ENCODE measurements at places on chromosomes 7 and 10. TPM values are rescaled to one million over a fixed set of nuclear protein-coding genes. Genes with fewer than 3 reads are reported as not detected.

- no peak for DNase-seq
These were observed 137.3 kb downstream of the ELMO1 start for GRCh38 chr7:37311355-37311754.

DNA sequence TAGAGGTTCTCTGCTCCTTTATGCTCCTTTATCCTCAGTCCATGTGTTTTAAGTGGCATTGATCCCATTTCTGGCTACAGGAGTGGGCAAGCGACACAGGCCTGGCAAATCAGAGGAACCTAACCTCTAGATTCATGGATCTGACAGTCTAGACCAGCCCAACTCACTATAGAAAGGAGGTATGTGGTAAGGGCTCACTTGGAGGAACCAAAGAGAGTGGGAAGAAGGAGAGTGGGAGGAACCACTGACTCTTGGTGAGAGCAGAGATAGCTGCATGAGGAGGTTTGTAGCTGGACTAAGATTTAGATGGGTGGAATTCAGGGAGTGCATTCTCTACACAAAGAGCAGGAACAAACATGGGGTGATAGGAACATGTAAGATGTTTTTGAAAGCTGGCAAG is 11.6 kb upstream of the FRAT1 start:
- no peak for DNase-seq

TMEM273 gene
- polyA plus RNA-seq, result 23.6 TPM

ELAPOR2 gene
- 5.3 TPM for polyA plus RNA-seq

SH2D4B gene
- not detected for polyA plus RNA-seq

EN2 gene
- polyA plus RNA-seq, result 0.16 TPM

LRRD1 gene
- polyA plus RNA-seq, result not detected

- no peak for DNase-seq
These were observed 26.8 kb downstream of the ELFN1 start for GRCh38 chr7:1696671-1697498.

- DNase-seq, result no peak
These were observed 2.7 kb downstream of the SNX13 start for GRCh38 chr7:17937506-17938120.

CDC123 gene
- 46.0 TPM for polyA plus RNA-seq

GRCh38 chr7:123665157-123665556 is 9.5 kb downstream of the LMOD2 start:
- DNase-seq, result no peak

- DNase-seq, result no peak
These were observed 208.1 kb downstream of the HDAC9 start for GRCh38 chr7:18703685-18704084.

DNA sequence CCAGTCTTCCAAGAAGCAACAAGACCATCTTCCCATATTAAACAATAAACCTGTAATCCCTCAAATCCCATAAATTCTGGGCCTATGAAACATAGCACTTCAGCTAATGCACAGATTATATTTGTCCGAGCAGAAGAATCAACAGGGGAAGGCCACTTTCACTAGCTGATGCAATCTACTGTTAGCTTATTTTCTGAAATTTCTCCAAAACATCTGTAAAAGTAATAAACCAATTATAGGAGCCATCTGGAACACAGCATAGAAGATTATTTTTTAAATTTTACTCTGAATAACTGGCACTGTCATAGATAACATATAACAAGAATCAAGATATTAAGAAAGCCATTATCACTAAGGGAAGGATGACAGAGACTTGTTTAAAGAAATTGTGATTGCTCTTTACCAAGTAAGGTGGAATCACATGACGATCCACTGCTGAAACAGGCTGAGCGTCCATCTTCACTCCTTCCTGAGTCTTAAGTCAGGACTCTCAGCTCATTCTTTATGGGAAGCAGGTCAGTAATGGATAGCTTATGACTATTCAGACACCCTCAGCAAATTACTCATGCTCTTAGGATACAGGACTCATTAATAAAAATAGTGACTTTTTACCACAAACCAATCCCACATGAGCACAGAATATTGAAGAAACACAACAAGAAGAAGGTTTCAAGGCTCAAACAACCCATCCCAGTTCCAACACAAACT is 719.5 kb downstream of the XPNPEP1 start:
- DNase-seq, result no peak

SRGN gene
- polyA plus RNA-seq, result 69.5 TPM

DNA sequence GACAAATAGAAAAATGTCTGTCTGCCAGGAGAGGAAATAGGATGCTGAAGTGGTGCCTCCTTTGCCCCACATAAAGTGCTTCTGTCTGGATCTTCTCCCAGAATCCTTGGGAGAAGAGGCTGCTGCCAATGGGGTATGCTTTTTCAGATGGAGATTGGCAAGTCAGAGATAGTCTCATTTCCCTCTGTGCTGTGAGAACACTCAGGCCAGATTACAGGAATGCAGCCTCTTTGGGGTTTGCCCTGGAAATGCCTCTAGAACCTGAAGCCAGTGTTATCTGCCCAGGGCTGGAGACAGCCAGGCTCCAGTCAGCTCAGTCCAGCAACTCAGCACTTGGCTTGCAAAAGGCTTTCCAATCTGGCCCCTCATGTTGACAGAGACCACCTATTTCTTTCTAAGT is 119.1 kb upstream of the PHYHIPL start:
- peak; percentile 28 for DNase-seq

- no peak for DNase-seq
These were observed 6.7 kb downstream of the ZMIZ1 start for GRCh38 chr10:79075418-79075817.

GRCh38 chr7:32204361-32205018 is 134.3 kb upstream of the PDE1C start:
- peak; percentile 81 for DNase-seq

- no peak for DNase-seq
These were observed 249.7 kb downstream of the AHR start for GRCh38 chr7:17548014-17548653.

DNA sequence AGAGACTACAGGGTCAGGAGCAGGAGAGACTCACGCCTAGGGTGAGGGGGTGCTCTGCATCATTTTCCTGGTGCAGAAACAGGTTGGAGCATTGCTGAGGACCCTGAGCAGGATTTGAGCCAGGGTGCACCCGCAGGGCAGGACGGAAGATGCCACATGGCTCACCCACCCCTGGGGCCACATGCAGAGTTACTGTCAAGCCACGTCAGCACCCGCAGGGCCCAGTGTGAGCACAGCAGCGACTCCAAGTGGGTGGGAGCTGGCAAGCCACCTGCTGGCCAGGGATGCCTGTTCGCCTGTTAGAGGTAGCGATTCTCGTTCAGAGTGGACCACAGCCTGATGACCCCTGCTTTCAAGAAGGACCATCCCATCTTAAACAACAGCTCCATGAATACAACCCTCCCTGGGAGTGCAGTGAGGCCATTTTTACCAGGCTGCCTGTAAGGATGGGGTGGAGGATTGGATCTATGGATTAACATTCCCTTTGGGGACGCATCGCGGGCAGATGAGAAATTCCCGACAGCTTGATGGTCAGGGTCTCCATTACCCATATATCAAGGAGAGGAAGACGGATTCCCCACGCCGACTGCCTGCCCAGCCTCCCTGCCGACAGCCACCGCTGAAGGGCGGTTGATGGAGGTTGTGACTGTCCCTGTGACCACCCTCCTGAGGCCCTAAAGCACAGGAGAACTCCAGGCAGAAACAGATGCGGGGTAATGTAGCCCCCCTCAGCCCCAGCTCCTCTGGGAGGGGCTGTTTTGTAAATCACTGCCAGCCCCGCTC is 101.1 kb upstream of the RET start:
- DNase-seq, result no peak

NUTM2A gene
- polyA plus RNA-seq, result 2.4 TPM

- no peak for DNase-seq
These were observed 1.9 kb downstream of the COL1A2 start for GRCh38 chr7:94396596-94396995.

KIF20B gene
- 0.81 TPM for polyA plus RNA-seq

SOSTDC1 gene
- 9.5 TPM for polyA plus RNA-seq

GRCh38 chr7:27685209-27685608 is 22.5 kb upstream of the HIBADH start:
- DNase-seq, result no peak

ANKRD30A gene
- polyA plus RNA-seq, result 0.02 TPM

MACC1 gene
- under 0.01 TPM for polyA plus RNA-seq

PPP1R17 gene
- polyA plus RNA-seq, result not detected

GDF10 gene
- 2.2 TPM for polyA plus RNA-seq

PCLO gene
- 1.9 TPM for polyA plus RNA-seq

GBX1 gene
- 0.14 TPM for polyA plus RNA-seq

OSBPL3 gene
- 3.2 TPM for polyA plus RNA-seq

DNA sequence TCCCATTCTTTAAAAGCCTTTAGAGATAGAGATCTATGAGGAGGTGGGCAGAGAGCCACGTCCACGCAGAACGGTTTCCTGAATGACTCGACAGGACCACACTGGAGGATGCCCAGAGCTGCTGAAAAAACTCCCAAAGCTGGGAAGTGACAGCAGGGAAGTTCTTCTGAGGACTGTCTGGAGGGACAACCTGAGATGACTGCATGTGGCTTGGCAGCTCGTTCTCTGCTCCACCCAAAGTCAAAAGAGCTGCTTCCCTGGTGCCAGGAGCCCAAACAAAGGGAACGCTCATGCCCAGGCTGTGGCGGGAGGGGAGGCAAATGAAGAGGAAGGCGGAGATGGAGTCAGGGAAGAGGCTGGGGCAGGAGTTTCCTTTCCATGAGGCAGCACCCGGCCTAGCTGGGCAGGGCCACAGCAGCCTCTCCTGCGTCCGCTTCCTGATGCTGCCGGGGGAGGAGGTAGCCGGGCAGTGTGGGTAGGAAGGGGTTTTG is 95.4 kb downstream of the CCDC3 start:
- DNase-seq, result no peak

DNA sequence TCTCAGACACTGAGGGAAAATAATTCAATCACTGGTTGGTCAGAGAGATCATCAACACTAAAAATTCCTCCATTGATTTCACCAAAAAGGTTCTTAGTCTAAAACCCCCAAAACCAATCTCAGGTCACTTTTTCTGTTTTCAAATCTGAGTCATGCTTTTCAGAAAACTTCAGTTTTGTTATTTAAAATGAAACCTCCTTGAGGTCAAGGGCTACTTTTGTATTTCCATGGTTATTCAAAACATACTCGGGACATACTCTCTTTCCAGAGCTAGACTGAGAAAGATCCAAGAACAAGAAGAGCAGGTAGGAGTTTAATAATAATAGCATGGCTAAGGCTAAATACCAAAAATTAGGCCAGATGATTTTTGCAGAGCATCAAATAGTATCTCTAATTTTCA is 152.8 kb downstream of the SDHAF3 start:
- DNase-seq, result no peak

DNA sequence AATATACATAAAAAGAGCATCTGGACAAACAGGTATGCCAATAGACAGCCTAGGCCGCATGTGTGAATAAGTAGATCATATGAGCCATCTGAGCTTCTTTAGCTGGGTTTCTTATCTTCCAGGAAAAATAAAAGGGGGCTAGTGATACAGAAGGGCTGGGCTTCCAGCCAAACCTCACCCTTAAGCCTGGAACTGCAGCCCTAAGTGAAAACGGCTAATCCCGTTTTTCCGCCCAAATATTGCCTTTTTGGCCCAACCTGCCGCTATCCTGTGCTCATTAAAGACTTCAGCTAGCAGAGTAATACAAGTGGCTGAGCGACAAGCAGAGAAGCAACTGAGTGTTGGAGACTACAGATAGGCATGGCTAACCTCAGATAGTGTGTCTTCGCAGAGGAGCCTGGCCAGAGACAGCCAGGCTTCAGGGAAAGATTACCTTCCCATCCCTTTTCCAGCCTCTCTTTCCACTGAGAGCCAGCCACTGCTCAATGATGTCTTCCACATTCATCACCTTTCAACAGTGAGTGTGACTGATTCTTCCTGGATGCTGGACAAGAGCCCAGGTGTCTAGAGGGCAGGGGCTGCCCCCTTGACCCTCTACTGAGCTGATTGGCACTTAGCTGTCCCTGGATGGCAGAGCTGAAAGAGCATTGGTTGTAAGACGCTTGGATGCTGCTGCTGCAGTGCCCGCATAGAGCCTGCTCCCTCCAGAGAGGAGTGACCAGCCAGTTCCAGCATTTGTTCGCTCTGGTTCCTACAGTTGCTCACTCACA is 108.9 kb downstream of the ITGB8 start:
- DNase-seq, result no peak

LBX1 gene
- not detected for polyA plus RNA-seq

DNA sequence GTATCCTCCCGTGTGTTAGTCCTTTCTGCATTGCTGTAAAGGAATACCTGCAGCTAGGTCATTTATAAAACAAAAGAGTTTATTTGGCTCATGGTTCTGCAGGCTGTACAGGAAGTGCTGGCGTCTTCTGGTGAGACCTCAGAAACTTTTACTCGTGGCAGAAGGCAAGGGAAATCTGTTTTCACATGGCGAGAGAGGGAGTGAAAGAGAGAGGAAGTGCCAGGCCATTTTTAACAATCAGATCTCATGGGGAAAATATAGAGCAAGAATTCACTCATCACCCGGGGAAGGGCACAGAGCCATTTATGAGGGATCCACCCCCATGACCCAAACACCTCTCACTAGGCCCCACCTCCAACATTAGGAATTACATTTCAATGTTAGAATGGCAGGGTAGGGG is 952.2 kb downstream of the CNTNAP2 start:
- DNase-seq, result no peak

DNA sequence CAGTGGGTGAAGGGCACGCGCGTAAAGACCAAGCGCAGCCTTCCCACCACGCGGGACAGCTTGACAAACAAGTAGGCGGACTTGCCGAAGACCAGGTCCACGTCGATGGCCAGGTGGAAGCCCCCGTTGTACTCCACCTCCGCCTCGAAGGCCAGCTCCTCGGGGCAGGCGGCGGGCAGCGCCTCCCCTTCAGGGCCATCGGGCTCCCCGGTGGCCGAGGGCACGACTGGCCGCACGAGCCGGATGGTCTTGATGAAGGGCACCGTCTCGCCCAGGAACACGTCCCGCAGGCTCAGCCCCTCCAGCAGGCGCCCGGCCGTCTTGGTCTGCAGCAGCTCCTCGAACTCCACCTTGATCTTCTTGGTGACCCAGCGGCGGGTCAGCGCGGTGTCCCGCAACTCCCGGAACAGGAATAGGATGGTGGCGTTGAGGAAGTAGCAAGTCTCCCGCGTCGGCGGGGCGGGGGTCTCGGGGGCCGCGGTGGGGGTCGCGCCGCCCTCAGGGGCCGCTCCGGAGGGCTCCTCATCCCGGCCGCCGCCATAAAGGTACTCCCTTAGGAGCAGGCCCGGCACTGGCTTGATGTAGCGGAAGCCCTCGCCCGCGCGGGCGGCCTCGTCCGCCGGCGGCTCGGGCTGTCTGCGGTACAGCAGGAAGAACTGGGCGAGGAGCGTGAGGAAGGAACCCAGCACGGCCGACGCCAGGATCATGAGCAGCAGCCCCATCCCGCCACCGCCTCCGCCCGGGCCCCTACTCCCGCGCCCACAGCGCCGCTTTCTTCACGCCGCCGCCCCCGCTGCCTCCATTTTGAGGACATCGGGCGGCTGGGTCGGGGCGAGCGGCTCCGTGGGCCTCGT is 507 bp downstream of the PDZD8 start:
- DNase-seq, result peak; percentile 48

DNA sequence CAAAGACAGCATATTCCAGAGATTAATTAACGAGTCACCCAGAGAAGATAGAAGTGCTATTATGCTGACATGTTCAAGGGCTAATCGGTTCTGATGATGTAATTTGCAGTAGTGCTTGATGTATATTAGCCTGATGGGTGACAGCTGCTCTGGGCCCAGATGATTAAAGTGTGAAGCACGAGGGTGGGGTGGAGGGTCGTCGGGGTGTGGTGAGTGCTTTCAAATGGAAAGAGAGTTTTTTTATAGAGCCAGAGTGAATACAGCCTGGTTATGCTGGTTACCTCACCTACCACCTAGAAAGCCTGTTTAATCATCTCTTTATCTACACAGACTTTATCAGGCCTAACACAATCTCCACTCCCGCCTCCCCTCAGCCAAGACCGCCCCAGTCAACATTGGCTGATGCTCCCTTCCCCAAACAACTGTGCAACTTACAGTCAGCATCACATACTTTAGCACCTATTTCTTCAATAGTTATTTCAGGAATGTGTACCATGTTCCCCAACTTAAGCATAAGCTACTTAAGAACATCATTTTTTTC is 11.5 kb upstream of the STN1 start:
- no peak for DNase-seq

TRA2A gene
- polyA plus RNA-seq, result 38.9 TPM
